ENCODE measurements at places on chromosomes 6 and 20. TPM values are rescaled to one million over a fixed set of nuclear protein-coding genes. Genes with fewer than 3 reads are reported as not detected.

REM1 gene
- total RNA-seq, result not detected

DNA sequence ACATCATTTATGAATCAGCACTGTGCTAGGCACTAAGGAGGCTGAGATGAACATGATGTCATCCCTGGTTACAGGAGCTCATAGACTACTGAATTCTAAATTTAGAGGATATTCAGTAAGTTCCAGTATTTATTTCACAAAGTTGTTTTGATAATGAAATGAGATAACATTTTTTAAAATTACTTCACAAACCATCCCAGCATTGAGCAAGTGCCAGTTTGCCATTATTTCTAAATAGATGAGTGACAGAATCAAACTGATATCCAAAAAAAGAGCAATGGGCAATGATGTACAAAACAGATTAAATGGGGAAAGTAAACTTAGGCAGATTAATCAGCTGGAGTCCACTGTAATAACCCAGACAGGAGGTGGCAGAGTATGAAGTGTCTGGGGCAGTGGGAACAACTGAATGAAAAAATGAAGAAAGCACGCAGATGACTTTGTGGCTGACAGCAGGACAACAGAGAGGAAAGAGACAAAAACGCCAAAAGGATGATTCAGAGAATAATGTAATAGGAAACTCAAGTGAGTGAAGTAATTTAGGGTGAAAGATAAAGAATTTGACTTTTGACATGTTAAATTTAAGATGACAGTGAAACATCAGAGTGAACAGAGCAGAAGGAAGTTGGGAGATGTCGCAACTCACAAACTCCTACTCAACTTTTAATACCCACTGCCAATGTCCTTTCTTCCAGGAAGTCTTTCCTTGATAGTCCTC is 70.2 kb downstream of the RCAN2 start:
- no peak for DNase-seq

DNA sequence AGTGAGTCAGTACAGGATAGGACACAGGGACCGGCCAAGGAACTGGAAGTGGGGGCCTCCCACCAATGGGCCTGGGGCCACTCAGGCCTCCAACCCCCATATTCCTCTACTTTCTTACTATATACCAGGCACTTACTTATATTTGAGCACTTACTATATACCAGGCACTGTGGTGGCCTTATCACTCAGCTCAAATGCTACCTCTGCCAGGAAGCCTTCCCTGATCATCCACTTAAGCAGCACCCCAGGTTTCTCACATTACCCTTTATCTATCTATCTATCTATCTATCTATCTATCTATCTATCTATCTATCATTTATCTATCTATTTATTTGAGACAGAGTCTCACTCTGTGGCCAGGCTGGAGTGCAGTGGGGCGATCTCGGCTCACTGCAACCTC is 12.3 kb upstream of the UBE2V1 start:
- no peak for DNase-seq

GRCh38 chr6:156862711-156863110 is 85.5 kb downstream of the ARID1B start:
- DNase-seq, result no peak

MCCD1 gene
- not detected for total RNA-seq

GRCh38 chr6:5553767-5554166 is 292.5 kb downstream of the FARS2 start:
- no peak for DNase-seq

DNA sequence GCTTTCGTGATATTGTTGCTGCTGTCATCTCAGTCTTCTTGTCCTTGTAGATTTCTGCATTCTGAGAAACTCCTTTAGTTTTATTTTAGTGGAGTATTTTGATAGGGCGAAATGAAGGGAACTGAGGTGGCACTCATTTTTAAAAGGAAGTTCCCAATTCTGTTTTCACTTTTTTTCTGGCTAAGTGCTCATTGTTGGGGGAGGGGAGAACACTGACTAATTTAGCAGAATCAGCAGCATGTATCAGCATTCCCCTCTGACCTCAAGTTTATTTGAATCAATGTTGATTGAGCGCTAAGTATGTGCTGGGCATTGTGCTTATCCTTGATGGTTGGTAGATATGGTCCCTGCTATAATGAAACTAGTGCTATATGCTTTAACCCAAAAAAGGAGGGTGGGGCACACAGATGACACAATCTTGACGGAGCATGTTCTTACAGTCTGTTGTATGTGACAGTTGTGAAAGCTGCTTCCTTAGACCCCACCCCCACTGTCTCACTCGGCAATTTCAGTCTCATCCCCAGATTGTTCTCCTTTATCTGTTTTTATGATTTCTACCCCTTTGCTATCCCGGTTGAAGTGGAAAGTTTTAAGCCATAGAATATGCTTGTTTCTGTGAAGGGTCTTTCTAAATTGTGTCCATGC is 262.4 kb downstream of the SOX4 start:
- DNase-seq, result no peak

ELOVL4 gene
- under 0.01 TPM for total RNA-seq

DNA sequence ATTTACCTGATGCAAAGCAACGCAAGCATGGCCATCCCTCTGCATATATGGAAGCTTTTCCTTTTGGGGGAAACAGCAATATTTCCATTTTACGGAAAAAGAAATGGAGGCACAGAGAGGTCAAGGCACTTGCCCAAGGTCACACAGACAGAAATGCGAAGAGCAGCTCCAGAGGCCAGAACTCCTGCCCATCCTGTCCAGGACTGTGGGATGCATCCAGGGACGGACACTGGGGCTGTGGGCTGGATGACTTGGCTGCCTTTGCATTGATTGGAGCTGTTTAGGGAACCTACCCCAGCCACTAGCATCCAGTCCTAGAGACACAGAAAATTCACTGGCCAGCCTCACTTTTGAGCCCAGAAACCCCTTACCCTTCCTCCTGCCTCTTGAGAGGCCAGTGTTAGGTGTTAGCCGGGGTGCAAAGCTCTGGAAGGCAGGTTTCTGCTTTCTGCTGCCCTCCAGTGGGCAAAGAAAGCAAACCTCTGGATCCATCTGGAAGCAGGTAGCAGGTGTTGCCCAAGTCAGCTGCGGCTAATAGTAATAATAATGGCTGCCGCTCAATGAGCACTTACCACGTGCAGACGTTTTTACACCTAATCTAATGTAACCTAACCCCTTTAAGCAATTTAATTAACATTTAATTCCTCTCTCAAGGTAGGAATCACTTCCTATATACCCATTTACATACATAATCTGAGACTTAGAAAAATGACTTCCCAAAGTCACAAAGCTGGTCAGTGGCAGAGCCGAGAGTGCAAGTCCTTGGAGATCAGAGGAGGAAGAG is 31.7 kb upstream of the CCN5 start:
- DNase-seq, result peak; percentile 59

LIN28B gene
- not detected for total RNA-seq
